GM12891 (cell line): ENCODE measurements at places on chromosomes 7 and 10.

DNA sequence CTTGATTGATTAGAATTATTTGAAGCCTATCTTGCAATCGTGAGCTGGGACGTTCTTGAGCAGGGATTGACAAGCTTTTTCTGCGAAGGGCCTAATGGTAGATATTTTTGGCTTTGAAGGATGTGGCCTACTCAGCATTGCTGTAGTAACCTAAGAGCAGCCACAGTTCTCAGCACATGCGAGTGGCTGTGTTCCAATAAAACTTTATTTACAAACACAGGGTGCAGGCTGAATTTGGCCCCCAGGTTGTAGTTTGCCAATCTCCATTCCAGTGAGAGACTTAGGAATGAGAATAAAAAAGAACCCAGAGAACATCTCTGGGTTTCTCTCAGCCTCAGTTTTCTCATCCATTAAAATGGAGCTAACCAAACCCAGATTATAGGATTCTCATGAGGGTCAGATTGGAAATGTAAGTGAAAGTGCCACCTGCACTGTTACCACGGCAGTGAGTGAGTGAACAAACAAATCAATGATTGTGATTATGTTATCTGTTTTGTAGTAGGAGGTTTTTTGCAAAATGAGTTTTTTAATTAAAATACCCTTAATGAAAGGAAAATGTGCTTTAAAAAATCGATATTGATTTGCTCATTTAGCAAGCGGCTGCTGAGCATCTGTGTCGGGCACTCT is 664.0 kb downstream of the SDK1 start:
- no peak for DNase-seq

DNA sequence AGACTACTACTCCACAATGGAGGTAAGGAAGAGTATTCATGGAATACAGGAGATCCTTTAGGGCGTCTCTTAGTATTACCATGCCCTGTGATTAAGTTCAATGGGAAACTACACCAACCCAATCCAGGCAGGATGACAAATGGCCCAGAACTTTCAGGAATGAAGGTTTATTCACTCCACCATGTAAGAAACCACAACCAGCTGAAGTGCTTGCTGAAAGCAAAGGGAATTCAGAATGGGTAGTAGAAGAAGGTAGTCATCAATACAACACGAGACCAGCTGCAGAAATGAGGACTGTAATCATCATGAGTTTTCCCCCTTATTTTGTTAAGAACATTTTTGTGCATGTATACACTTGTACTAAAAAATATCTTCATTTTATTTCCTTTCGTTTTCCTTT is 76.6 kb downstream of the GPR37 start:
- DNase-seq = no peak

DNA sequence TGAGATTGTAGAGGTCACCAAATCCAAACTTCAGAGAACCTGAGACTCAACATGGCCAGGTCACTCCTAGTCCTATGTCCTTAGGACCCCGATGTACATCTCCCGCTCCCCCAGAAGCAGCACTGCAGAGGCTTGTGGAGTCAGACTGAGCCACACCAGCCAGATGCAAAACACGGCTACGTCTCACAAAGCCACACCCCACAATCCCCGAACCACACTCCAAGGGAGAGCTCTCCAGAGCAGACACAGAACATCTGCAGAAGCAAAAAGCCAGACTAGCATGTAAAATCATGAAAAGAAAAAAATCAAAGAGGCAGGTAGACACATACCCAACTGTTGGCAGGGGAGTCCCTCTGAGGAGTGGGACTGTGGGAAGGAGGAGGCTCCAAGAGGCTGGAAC is 104.9 kb downstream of the CTBP2 start:
- DNase-seq = no peak

GRCh38 chr7:7568553-7568952 is 1.9 kb downstream of the MIOS start:
- DNase-seq = no peak

GRCh38 chr10:132762267-132762666 is 23.7 kb downstream of the NKX6-2 start:
- no peak for DNase-seq

- no peak for DNase-seq
Observed at GRCh38 chr7:51141451-51142003, 175.1 kb downstream of the COBL start.

GRCh38 chr10:110414548-110415309 is 83.0 kb upstream of the DUSP5 start:
- DNase-seq = peak; percentile 60

GRCh38 chr7:55286666-55287065 is 78.5 kb upstream of the LANCL2 start:
- no peak for DNase-seq

- no peak for DNase-seq
Observed at GRCh38 chr10:13110908-13111307, 10.9 kb downstream of the OPTN start.

GRCh38 chr7:101605611-101606497 is 23.2 kb downstream of the MYL10 start:
- DNase-seq = no peak

DNA sequence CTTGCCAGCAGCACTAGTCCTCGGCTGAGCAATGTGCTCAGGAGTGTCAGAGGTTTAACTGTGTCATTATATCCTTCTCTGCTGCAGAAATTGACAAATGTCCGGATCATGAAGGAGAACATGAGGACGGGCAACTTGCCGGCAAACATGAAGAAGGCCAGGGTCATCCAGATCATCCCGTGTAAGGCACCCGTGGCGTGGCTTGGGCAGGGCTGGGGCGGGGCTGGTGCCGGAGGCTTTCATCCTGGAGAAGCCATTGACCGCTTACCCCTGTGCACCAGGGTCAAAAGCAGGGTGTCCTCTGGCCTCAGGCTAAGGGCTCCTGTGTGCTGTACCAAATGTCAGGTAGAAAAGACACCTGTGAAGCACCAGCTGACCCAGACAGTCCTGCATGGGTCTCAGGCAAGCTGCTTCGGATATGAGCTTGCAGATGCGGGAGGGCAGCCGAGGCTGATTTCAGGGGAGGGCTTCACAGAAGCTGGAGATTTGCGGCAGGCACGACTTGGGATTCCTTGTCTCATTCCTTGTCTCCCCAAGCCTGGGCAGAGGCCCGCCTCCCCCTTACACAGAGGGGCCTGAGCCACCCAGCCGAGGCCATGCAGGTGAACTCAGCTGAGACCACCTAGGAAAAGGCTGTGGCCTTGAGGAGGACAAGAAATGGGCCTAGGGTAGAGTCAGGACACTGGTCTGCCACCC is 55.4 kb downstream of the MKI67 start:
- no peak for DNase-seq

DNA sequence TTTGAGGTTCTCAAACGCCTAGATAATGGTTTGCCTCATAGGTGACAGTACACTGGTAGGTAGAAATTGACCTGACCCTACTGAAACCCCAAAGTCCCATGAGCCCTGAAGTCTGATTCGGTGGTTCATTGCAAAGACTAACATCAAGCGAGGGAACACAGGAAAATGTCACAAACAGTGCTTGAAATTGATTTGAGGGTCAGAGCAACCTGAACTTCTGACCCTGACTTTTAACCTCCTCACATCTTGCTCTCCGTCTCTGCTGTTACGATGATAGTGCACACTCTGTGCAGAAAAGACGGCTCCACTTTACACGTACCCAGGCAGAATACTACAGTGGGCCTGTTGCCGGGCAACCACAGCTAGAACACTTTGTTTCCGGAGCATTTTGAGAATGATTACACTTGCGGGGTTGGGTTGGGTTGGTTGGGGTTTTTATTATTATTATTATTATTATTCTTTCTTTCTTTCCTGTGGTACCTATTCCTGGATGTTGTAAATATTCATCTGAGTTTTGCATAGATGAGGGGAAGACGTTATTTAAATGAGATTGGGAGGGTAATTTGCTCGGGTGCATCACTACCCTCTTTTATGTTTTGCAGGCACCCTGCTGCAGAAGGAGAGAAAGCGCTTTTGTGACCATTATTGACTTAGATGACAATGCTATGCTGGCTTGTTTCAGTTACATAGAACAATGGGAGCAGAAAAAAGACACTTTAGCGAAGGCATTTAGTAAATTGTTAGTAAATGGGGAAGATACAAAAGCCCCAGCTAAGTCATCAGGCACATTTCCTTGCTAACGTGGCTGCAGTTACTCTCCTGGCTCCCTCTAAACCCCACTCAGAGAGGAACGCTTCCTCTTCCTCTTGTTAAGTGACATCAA is 438.1 kb upstream of the NRP1 start:
- DNase-seq = no peak

GRCh38 chr7:71911051-71911450 is 501.1 kb downstream of the CALN1 start:
- no peak for DNase-seq

GRCh38 chr10:100364735-100365391 is 17.8 kb downstream of the SCD start:
- DNase-seq = no peak

- no peak for DNase-seq
Observed at GRCh38 chr7:31061185-31061584, 9.1 kb downstream of the ADCYAP1R1 start.

DNA sequence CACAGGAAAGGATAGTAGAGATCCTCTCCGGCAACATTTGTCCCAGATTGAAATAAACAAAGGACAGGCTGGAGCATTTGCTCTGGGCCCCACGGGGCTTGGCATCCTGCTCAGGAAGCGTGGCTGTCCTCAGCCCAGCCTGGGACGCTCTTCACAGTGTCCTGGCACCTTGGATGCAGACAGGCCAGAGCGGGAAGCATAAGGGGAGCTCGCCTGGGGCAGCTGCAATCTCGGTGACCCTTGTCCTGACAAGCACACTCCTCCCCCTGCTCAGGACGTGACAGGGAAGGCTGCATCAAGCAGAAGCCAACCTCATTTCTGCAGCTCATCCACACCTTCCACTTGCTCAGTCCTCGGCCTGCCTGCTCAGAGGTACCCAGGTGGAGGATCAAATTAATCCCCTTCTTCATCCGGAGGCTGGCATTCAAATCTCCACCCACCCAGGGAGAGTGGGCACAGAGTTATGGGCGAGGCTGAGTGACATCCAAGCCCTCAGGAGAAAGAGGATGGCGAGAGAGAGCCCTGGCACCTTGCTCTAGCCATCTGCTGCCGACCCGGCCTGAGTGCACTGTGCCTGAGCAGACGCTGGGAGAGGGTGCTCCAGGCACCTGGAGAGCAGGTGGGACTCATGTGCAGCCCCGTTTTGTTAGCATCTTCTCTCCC is 47.6 kb downstream of the ABRAXAS2 start:
- DNase-seq = no peak

DNA sequence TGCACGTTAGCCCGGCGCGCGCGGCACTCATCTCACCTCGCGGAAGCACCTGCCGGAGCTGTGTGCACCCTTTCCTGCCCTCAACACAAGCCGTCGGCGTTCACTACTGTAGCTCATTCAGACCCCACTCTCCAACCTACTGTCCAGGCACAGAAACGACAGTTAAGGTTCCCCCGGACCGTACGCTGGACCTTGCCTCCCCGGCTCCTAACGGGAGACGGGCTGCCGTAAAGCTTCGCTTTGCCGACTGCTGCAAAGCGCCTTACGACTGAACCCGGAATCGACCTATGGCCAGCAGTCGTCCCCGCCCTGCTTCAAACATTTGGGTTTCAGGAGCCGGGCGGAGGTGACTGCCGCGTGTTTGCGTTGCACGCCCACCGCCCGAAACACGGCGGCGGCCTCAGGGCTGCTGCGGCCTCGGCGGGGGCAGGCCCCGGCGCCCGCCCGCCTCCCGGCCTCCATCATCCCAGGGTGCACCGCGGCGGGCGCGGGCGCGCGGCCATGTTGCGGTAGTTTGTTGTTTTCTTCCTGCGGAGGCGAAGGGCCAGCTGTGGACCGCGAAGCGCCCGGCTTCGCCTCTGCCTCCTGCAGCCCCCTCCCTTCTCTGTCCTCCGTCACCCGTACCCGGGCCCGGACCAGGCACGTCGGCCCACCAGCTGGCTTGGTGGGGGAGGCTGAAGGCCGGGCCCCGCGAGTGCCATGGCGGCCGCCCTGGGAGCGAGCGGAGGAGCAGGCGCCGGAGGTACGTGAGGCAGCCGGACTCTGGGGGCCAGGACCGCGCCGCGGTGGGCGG is at the start of gene RBM33:
Gene RBM33, plus strand, starts transcription at position 484 of the 793 bp plus-strand sequence. Its CDS starts 216 bp downstream, at position 700.
- DNase-seq = peak; percentile 78

DNA sequence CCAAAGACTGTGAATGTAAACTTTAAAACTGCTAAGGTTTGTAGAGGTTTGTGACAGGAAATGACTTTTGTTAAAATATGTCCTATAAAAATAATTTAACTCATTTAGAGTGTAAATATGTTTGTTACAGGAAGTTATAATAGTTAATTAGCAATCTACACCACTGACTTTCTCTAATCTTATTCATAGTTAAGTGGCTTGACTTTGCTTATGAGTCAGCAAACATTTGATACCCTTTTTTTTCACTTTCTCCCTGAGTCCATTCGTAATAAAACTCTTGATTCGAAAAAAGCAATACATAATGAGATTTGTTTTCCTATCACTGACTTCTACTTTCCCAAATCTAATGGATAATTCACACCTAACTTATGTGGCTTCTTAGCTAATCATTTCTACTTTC is 317.7 kb upstream of the SEMA3C start:
- DNase-seq = no peak

GRCh38 chr10:126042906-126043305 is 146.5 kb downstream of the FANK1 start:
- DNase-seq = no peak

DNA sequence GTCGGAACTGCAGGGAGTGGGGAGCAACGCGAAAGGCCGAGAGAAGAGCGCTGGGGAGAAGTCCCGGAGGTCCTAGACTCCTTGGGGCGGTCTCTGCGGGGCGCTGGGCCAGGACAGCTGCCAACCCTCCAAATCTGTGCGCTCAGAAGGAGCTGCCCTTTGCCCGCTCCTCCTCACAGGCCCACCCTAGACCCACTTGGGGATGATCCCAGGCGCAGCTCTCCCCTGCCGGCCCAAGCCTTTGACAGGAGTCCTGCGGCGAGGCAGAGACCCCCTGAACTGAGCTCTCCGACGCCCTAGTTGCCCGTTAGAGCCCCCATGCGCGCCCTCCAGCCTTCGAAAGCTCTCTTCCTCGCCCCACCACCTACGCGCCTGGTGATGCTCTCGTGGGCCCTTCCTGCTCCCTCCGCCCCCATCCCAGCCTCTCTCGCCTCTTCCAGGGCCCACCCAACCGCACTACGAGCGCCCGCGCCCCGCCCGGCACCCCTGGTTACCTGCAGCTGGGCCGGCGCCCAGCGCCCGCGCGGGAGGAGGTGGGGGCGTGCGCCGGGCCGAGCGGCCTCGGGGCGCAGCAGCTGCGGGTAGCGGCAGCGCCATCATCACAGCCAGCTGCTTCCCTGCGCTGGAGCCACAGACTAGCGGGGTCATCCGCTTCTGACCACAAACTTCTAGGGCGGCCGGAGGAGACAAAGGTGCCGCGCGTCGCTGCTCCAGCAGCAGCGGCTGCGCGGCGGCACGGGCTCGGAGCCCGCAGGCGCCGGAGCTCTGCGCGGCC is 353.4 kb downstream of the DNAJB6 start:
- no peak for DNase-seq

GRCh38 chr10:70532554-70533188 is 54.1 kb downstream of the PALD1 start:
- DNase-seq = no peak

- DNase-seq = peak; percentile 55
Observed at GRCh38 chr10:45001381-45002148, 842 bp downstream of the ZNF22 start.

- DNase-seq = no peak
Observed at GRCh38 chr10:26243351-26243720, 26.8 kb downstream of the GAD2 start.
